Large intestine (tissue), 12 donors: ENCODE measurements at places on chromosomes 3 and 15. TPM values are rescaled to one million over a fixed set of nuclear protein-coding genes. Genes with fewer than 3 reads are reported as not detected.

- DNase-seq, result no peak
- no peaks in the 10 kb centered on the region for H3K27me3 ChIP-seq
- no peak overlapping the region for H3K27ac ChIP-seq
- H3K36me3 ChIP-seq, result no peaks in the 10 kb centered on the region
- no peaks in the 10 kb centered on the region for H3K4me1 ChIP-seq
These were observed 282.7 kb upstream of the MANF start for GRCh38 chr3:51102396-51102795.

GRCh38 chr3:178443634-178444033 is 92.6 kb upstream of the KCNMB2 start:
- H3K4me1 ChIP-seq, result no peaks in the 10 kb centered on the region
- peaks cover 2% of the 10 kb centered on the region for H3K27me3 ChIP-seq
- H3K36me3 ChIP-seq, result no peaks in the 10 kb centered on the region
- H3K27ac ChIP-seq, result no peak overlapping the region

Gene RIOX2
- polyA plus RNA-seq, result 24.6 TPM

DNA sequence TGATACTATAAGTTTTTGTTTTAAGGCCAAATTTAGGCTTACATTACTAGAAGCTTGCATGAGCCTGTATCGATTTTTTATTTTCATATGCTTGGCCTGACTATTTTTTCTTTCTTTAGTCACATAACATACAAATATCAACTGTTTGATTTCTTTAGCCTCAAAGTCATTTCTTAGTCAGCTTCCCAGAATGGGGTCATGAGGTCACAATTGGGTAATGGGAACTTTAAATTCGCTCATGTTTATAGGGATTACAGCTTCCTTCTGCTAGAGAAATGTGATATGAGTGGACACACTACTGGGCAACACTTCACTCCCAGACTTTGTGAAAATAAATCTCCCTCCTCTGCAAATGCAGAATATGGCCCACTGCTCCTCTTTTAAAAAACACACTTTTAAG is 9.1 kb upstream of the TIPARP start:
- H3K4me3 ChIP-seq, result no peak overlapping the region
- H3K27ac ChIP-seq, result no peak overlapping the region
- H3K27me3 ChIP-seq, result no peaks in the 10 kb centered on the region

Gene GOLGA6A
- 0.15 TPM for polyA plus RNA-seq

- H3K4me1 ChIP-seq, result peaks cover 26% of the 10 kb centered on the region
- H3K4me3 ChIP-seq, result no peak overlapping the region
- no peak for DNase-seq
- H3K27me3 ChIP-seq, result no peaks in the 10 kb centered on the region
- peak overlapping the region; percentile 47 for H3K27ac ChIP-seq
- H3K36me3 ChIP-seq, result peaks cover 9% of the 10 kb centered on the region
These were observed 26.6 kb downstream of the SEMA6D start for GRCh38 chr15:47743886-47744285.
